ENCODE measurements at places on chromosomes 3 and 15.
A peak's percentile ranks its signal among the peaks of the same experiment; 100 is the strongest.

DNA sequence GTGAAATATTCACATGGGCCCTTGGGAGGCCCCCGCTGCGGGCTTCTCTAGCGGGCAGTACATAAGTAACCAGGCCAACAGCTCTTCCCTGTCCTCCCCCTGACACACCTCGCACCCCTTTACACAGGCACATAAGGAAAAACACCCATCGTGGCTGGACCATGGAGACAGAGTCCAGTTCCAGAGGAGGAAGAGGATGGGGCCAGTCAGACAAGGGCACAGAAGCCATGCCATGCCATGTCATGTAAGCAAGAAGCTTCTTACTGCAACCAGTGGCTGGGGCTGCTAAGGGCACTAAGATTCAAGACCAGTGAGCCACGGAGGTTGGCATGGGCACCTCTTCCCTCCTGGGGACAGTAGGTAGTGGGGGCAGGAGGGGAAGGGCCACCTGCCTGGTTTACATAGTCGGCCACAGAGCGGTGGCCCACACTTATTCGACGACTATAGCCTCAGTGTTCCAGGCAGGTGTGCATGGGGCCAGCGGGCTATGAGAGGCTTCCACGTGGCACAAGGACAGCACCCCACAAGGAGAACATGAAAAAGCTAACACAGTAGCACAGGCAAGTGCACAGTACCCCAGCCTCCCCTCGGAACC is 5.7 kb upstream of the CYP11A1 start:
- DNase-seq, result no peak

- no peak for DNase-seq
Observed at GRCh38 chr3:188518835-188519452, 365.0 kb downstream of the LPP start.

DNA sequence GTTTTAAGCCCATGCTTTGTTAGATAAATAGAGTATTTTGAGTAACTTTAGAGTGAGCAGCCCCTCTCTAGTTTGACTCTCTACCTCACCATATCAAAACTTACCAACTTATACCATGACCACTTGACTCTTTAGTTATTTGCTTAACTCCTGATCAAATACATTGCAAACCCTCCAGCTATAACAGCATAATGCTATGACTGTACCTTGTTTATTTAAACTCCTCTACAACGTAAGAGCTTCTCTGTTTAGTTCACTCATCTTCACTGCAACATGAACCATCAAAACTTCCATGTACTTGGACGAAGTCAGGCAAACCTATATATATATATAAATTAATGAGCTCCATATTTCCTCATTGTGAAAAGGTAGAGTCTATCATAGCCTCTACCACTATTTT is 218.2 kb downstream of the DPH6 start:
- no peak for DNase-seq

DNA sequence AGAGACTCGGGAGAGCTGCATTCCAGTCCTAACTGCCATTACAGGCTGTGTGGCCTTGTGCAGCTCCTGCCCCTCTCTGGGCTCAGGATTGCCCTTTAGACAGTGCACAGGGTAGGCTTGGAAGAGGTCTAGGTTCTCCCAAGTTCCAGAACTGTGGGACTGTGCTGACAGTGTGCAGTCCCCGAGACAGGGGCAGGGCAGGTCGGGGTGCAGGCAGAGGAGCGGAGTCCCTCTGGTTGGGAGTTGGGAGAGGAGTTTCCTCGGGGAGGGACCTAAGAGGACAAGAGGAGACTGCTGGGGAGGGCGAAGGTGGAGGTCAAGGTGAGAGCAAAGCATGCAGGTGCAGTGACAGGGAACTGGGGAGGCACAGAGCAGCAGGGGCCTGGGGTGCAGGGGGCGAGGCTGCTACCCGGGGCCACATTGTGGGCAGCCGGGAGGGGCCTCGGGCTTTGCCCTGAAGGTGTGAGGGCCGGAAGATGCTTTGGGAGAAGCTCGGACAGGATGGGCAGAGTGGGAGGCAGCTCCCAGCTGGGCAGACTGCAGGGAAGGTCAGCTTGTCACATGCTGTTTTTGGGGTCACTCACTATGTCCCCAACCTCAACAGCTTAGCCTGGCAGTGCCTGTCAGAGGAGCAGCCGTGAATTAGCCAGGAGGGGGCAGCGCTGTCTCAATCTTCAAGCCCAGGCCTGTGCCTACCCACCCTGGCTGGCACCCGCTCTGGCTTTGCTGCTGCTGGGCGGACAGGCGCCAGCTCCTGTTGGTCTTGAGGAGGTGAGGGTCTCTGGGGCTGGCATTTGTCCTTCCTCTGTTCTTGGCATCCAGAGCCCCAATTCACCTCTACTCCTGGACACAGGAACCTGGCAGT is 15.4 kb upstream of the CSPG4 start:
- DNase-seq, result peak; percentile 56

DNA sequence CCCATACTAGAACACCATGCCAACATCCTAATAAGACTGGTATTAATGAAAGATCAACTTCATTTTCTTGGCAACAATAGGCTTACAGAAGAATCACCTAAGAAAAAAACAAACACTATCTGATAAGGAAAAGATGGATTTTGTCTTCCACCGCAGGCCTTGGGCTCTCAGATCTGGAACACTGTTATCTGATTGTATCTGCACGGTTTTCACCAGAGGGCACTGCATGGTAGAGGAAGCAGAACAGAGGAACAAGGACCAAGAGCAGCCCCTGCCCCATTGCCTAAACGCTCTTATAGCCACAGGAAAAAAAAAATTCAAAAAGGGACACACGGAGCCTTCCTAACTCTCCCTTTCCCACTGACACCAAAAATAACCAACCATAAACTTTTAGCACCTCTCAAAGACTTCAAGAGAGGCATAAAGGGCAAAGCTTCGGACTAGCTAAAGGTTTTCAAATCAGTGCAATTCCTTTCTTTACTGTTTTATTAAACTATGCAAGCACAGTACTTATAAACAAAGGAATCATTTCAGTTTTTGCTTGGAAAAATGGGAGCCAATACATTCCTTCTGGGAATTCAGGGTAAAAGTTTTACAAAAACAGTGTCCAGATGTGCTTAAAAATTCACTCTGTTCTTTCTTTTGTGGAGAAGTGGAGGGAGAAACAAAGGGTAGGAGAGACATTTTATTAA is 23.3 kb downstream of the IL17RD start:
- no peak for DNase-seq

- DNase-seq, result peak; percentile 17
Observed at GRCh38 chr3:171379281-171379680, 80.9 kb downstream of the TNIK start.

- no peak for DNase-seq
Observed at GRCh38 chr15:91548549-91548948, 305.0 kb upstream of the SLCO3A1 start.

GRCh38 chr15:38667890-38668850 is 103.6 kb upstream of the RASGRP1 start:
- DNase-seq, result no peak

- peak; percentile 86 for DNase-seq
Observed at GRCh38 chr3:27533718-27534573, 49.8 kb upstream of the SLC4A7 start.

DNA sequence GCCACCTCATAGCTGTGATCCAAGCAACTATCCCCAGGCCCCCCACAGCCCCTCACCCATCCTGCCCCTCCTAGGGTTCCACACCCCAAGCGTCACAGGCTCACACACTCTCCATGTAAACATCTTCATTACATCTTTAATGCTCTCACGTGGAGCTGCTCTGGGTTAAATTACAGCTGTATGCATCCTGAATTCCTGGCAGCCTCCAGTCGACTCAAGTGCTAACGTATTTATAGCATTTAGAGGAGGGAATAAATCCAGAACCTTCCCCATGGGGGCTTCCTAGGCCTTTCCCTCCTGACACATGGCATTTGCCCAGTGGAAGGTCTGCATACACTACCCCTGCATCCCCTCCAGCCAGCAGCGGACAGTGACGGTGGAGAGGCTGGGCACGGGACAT is 9.6 kb downstream of the C3orf18 start:
- DNase-seq, result no peak

DNA sequence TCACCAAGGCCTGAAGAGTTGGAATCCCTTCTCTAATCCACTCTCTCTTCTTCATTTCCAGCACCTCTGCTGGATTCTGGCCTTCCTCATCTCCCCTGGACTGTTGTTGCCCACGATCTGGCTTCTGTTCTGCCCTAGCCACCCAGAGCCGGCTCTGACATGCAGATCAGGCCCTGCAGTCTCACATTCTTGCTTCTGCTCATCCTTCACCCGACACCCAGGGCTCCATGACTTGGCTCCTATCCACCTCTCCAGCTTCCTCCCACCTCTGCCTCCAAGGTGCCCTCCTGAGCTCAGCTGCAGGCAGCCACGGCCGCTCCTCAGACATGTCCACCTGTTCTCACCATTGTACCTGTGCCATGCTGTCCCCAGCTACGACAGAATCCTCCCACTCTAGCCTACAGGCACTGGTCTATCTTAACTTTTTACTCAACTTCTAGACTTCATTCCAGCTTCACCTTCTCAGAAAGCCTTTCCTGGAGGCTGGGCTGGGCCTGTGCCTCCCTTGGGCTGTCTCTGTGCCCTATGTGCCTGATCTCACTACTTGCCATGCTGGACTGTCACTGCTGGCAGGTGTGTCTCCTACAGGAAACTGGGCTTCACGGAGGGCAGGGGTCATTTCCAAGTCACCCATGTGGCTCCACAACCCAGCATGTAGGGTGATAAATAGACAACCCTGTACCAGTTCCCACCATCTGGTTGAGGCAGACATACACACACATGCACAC is 16.0 kb upstream of the TBC1D21 start:
- DNase-seq, result no peak

- DNase-seq, result no peak
Observed at GRCh38 chr3:132517311-132517710, 79.8 kb upstream of the ACKR4 start.

- no peak for DNase-seq
Observed at GRCh38 chr15:52083603-52084002, 29.0 kb downstream of the BCL2L10 start.

DNA sequence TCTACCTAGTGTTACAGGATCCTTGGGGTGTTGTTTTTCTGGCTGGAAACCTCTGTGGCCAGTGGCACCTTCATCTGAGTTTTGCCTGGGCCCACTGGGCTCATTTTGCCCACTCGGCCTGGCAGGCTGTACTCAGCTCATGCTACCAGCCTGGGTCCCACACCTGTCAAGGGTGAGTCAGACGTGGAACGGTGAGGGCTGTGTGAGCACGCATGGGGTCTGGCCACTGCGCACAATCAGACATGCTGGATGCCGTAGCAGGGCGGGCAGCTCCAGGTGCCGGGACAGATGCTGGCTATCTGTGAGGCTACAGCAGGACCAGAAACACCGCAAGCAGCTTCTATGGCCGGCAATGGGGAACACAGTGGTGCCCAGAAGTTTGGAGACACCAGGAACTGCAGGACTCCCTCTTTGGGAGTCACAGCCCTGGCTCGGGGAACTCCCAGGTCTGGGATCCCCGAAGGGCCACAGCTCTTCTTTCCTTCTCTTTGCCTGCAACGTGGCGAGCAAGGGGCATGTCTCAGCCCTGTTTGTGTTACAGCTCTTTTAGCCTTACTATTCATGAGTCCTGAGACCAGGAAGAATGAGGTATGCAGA is 35.9 kb upstream of the DNAJC13 start:
- DNase-seq, result no peak

DNA sequence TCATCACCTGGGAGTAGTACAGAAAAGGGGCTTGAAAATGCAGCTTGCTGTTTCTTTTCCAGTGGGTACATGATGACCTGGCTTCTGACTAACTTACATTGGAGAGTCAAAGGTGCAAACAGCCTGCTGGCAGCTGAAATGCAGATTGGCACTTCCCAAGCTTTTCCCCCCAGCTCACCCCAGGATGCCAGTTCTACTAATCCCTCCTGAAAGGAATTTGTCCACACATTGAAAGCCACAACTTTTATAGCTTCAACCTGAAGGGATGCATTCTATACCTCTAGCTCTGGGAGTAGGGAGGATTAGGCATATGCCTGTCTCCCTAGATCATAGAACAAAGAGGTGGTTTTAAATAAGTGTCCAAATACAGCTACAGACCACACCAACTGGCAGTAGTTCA is 281.7 kb downstream of the EFHB start:
- DNase-seq, result no peak

- DNase-seq, result peak; percentile 50
Observed at GRCh38 chr3:94004301-94004910, 24.0 kb downstream of the STX19 start.

DNA sequence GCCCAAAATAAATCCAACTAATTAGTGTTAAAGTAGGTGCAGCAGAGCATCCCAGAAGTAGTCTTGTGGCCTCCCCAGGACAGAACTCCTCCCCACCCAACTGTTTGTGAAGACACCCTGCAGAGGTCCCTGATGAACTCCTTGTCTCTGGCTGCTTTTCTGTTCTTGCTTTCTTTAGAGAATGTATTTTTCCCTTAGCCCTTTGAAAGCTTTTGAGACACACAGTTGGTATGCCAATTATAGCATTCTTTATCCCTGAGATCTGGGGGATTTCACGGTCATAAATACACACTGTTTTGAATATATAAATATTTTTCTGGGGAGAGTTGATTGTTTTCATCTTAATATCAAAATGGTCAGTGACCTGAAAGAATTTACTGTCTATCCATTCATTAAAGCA is 9.8 kb downstream of the TFG start:
- no peak for DNase-seq

- DNase-seq, result peak; percentile 86
Observed at GRCh38 chr3:173395412-173396181, 1.9 kb upstream of the NLGN1 start.

GRCh38 chr3:59831394-59831793 is 781.6 kb upstream of the CFAP20DC start:
- DNase-seq, result no peak

DNA sequence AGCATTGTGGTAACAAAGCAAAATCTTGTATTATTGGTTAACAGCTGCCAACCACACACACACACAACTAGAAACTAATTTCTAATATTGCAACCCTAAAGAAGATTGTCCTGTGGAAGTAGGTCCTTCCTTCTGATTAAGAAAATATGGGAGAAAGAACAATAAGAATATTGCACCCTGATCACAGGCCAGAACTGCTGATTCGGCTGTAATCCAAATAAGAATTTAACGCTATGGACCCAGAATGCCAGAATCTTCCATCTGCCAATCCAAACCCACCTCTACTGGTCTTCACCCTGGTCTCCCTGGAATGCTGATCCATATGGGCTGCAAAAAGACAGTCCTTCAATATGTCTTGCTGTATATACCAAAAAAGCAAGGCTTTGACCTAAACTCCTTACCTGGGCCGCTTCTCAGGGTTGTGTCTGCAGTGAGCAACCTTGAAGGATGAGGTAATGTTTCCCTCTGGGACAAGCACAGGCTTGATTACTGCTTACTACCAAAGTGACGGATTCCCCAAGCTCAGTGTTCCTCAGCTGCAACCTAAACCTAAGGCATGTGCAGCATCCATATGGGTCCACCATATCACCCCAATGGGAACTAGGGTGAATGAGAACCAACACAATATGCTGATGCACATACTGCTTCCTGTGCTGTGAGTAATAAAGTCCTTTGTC is 8.0 kb downstream of the CCDC14 start:
- DNase-seq, result no peak
